SIG-M5 (cell line): ENCODE measurements at places on chromosomes 6 and 20.

DNA sequence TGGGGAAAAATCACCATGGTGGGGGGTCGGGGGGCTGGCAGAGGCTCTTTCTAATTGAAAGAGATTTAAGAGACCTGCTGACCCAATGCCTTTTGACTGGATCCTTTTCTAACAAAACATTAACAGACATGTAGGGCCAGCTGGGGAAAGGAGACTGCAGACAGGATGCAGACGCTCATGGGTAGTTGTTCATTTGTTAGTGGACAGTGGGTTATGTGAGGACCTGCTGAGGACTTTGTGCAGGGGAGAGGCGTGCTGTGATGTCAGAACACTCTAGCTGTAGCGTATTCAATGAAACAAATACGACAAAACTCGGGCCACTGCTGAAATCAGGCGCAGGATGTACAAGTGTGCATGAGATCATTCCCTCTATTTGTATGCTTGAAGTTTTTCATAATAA lies 1.2 kb downstream of the IP6K3 start:
- no peak for DNase-seq

DNA sequence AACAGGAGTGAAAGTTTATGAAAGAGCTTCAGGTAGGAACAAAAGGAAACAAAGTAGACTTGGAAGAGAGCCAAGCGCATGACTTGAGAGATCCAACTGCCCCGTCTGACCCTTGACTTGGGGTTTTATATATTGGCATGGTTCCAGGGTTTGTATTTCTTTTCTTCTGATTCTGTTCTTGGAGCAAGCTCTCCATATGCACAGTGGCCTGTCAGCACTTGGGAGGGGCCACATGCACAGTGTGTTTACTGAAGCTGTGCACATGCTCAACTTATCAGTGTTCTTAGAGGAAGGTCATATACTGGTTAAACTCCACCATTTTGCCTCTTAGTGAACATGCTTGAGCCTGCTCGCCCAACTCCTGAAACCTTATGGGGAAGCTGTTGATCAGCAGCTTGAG lies 953.7 kb downstream of the TFAP2A start:
- DNase-seq = no peak

- DNase-seq = no peak
These were observed 703 bp downstream of the EPHA7 start for GRCh38 chr6:93418408-93419303.

- no peak for DNase-seq
These were observed 148.1 kb downstream of the ZFAND3 start for GRCh38 chr6:37967651-37968050.

DNA sequence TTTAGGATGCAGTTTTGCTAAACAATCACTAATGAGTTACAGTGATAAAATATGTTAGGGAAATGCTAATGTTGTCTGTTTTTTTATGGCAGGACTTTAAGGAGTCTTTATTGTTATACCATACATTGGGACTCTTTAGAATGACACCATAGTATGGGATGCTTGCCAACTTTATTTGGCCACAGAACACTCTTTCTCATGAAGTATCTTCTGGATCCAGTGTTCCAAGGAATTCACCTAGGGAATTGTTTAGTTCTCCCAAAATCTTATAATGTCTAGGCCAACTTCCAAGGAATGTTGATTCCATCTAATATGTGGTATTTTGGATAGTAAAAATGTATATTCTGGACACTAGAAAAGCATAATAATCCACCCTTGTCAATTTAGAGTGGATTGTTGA lies 3.3 kb downstream of the RIN2 start:
- no peak for DNase-seq

GRCh38 chr20:5569021-5569420 lies 181.2 kb upstream of the SHLD1 start:
- DNase-seq = peak; percentile 21

DNA sequence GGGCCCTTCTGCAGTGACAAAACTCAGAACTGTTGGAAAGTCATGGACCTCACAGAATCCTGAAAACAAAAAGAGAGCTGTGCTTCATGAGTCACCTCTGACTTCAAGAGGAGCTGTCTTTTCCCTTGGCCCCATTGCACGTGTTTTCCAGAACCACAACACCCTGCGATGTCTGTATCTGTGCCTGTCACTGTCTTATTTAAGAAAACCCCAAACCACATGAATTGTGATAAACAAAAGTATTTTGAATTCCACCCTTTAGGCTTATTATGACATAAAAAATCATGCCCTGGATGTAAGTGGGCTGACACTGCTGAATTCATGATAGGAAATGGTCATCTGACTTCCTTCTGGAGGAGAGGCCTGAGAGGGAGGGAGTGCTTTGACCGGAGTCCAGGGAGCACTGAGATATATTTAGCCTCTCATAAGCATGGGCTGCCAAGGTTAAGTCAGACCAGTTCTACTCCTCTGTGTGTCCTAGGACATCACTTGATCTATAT lies 96.4 kb upstream of the DUSP22 start:
- DNase-seq = no peak

GRCh38 chr20:36613974-36614373 lies 8.4 kb downstream of the RAB5IF start:
- DNase-seq = no peak

DNA sequence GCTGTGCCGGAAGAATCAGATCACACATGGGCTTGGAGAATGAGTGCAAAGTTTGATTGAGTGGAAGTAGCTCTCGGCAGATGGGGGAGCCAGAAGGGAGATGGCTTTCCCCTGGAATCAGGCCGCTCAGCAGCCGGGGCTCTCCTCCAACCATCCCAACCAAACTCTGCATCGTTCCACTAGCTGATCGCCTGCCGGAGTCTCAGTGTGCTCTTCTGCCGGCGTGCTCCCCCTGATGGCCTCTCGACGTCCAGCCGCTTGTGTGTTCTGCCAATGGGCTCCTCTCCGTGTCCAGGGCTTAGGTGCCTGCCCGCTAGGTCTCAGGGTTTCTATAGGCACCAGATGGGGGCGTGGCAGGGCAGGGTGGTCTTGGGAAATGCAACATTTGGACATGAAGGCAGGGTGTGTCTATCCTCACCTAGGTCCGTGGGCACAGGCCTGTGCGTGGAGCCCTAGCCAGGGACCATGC lies 4.9 kb upstream of the BIRC7 start:
- no peak for DNase-seq

- no peak for DNase-seq
These were observed 195.7 kb downstream of the FARS2 start for GRCh38 chr6:5457041-5457440.

GRCh38 chr20:19817017-19817416 lies 59.0 kb downstream of the RIN2 start:
- DNase-seq = no peak

- no peak for DNase-seq
These were observed 245.0 kb downstream of the RFPL4B start for GRCh38 chr6:112592159-112592558.

- DNase-seq = no peak
These were observed 5.0 kb upstream of the INSM1 start for GRCh38 chr20:20362774-20363433.

- no peak for DNase-seq
These were observed 54.0 kb downstream of the IL20RA start for GRCh38 chr6:136990754-136991153.

- DNase-seq = no peak
These were observed 7.4 kb upstream of the TRIM39 start for GRCh38 chr6:30319146-30319835.

GRCh38 chr6:9514146-9514545 lies 900.7 kb downstream of the TFAP2A start:
- no peak for DNase-seq

DNA sequence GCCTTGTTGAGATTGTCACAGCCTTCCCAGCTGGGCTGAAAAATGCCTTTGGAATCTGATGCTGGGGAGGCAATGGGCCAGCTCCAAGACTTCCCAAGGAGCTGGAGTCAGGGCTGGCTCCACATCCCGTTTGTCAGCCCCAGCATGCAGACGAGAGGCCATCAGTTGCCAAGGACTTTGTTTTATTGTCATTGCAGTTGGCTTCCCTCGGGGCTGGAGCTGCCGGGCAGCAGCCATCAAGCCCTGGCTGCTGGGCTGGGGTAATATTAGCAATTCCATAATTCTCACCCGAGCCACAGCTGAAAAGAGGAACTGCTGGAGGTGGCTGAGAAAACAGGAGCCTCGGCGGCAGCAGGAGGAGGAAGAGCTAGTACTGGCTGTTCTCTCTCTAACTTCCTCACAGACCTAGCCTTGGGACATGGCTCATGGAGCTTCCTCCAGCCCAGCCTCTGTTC lies 182.5 kb downstream of the CDC5L start:
- no peak for DNase-seq

DNA sequence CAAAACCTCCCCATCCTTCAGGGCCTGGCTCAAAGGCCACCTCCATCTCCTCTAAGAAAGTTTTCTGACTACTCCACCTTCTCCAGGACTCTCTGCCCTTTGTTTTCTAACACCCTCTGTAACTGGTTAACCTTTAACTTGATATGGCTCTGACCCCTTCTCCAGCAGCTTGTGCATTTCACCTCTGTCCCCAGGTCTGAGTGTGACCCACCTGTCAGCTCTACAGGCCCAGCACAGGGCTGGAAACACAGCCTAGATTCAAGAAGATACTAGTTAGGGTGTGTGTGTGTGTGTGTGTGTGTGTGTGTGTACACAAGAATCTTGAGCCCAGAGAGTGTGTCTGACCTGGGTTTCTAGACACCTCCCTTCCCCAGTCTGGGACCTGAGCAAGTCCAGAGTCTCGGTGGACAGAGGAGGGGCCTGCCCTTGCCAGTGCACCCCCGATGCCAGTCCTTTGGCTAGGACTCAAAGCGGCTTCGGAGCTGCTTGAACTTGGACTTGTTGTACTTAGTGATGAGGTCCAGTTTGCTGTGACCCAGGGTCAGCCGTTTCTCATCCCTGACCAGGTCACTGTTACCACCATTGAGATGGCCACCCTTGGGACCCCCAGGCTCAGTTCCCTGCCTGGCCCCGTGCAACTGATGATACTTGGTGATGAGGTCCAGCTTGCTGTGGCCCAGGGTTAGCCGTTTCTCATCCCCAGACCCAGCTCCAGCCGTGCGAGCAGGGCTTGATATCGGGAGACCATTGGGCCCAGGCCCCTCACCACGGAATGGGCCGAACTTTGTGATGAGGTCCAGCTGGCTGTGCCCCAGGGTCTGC lies 1.7 kb upstream of the EIF6 start:
- no peak for DNase-seq

DNA sequence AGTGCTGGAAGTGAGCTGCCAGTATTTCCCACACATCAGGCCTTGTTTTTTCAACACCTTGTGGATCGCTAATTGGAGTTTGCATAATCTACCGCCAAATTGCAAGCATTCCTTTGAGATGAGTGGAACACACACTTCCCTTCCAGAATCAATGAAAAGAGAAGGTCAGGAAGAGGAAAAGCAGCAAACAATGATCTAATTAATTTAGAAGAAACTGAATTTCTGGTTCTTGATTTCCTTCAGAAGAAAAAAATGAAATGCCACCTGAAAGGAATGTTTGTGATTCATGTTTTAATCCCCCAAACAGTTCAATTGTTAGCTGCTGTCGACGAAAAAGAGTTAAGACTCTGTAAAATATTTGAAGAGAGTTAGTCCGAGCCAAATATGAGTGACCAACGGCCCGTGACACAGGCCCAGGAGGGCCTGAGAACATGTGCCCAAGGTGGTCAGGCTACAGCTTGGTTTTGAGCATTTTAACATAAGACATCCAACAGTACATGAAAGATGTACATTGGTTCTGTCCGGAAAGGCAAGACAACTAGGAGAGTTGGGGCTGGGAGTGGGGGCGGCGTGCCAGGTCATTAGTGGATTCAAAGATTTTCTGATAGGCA lies 182.3 kb downstream of the MTFR2 start:
- DNase-seq = no peak
